ENCODE measurements at places on chromosomes 2 and 18.

GRCh38 chr2:64930258-64930671 lies 58.9 kb upstream of the SLC1A4 start:
- DNase-seq = no peak

GRCh38 chr2:229154381-229154780 lies 116.7 kb downstream of the PID1 start:
- DNase-seq = no peak

- DNase-seq = no peak
Measured at GRCh38 chr2:183898641-183899040, 699.7 kb upstream of the ZNF804A start.

DNA sequence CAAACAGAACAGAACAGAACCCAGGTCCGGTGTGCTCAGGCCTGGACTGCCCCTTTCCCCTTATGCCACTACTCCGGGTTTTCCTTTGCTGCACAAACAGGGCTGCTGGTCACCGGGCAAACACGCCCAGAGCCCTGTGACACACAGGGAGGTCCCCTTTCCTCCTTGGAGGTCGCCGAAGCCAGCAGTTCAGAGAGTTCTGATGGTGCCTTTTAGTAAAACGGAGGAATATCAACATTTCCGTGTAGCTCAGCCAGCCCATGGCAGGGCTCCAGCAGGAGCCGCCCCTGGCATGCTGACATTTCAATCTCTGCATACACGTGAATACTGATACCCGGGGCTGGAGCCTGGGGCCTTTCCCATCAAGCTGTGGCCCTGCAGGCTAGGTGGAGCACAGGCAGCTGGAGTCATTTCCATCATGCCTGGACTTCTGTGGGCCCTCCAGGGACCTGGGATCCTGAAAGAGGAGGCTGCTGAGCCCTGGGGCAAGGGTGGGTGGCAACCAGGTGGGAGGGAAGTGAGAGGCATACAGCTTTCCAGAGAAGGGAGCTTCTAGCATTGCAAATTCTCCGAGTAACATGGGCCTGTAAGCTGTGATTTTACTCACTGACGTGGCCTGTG lies 91.4 kb upstream of the PXDN start:
- no peak for DNase-seq

DNA sequence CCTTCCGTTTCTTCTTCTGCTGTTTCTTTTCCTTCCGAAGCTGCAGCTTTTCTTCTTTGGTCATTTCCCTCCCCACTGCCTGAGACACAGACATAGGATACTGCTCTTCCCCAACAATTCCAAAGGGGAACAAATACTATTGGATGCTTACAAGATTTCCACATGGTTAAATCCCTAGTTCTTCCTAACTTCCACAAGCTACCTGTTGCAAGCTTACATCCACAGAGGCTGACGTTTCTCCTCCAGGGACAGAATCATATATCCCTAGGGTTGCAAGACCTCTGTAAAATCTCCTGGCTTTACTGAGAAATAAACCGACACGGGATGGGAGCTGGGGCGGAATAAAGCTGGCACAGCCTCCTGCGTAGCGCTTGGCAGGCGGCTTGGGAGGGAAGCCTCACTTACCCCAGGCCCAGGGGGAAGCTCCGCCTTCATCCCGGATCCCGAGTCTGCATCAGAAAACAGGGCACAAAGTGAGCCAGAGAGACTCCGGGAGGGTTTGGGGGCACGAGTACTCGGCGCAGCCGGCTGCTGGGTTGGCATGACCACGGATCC lies 590 bp downstream of the EIF2B4 start:
- peak; percentile 28 for DNase-seq

DNA sequence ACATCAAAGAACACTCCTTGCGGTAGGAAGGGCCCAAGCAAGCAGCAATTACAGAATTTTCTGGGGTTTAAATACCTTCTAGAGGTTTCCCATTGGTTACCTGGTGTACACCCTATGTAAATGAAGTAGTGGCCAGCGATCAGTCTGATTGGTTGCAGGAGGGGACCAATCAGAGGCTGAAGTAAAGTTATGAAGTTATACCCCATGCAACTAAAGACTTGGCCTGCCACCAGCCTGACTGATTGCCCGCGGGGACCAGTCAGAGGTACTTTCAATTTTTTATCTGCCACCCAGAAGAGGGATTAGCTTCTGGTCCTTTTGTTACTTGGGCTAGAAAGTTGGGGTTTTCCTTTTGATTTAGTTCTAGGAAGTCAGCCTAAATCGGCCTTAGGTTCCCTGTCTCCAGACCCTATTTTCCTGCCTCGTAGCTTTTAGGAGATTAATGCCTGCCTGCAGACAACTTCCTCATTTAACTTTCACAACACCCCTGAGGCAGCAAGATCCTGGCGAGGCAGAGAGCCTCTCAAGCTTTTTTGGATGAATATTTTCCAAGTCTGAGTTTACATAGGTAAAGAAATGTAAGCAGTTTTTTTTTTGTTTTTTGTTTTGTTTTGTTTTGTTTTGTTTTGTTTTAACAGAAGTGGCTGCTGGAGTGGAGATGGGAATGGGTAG lies 1.5 kb upstream of the DGUOK start:
- no peak for DNase-seq

GRCh38 chr2:67258831-67259230 lies 138.3 kb upstream of the ETAA1 start:
- no peak for DNase-seq

- DNase-seq = no peak
Measured at GRCh38 chr18:43805646-43806194, 528.4 kb upstream of the SYT4 start.

- no peak for DNase-seq
Measured at GRCh38 chr2:180571559-180571958, 408.8 kb upstream of the UBE2E3 start.

DNA sequence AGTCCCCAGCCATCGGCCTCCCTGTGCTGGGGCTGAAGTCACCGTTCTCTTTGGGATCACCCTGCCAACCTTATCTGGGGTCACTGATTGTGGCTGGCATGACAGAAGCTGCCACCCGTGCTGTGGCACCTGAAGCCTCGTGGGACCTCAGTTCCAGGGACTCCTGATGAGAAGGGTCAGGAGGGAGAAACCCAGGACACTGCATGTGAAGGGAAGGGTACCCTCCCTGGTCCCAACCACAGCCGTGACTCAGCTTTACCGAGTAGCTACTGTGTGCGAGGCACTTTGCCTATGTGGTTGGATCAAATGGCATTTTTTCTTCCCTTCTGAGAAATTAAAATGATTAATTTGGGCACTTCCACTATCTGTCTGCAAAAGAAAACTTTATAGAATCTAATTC lies 64.4 kb downstream of the SP110 start:
- no peak for DNase-seq

- DNase-seq = no peak
Measured at GRCh38 chr2:240644171-240644651, 18.9 kb downstream of the GPR35 start.

DNA sequence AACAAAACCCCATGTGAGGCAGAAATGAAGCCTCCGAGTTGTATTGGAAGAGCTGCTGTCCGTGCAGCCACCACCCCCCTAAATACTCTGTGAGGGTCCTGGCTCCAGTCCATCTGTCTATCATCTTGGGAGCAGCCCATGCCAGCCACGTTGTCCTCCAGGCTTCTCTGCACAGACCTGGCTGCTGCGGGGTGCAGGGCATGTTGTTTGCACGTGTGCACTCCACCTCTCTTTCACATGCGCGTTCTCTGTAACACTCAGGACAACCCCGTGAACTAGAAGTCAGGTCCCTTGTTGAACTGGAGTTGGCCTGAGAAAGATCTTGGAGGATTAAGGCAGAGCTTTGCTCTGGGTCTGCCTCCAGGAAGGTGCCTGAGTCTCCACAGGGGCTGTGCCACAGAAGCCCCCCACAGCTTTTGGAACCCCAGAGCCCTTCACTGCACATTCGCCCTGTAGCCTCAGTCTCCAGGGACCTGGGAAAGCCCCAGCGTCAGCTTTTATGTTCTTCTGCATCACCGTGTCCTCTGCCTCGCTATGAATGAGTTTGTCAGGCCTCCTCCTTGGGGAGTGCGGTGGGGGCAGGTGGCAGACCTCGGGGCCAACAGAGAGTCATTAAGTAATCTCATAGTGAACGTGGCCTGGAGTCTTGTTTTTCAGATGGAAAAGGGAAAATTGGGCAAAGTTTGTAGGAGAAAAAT lies 16.6 kb downstream of the RTP5 start:
- DNase-seq = no peak

DNA sequence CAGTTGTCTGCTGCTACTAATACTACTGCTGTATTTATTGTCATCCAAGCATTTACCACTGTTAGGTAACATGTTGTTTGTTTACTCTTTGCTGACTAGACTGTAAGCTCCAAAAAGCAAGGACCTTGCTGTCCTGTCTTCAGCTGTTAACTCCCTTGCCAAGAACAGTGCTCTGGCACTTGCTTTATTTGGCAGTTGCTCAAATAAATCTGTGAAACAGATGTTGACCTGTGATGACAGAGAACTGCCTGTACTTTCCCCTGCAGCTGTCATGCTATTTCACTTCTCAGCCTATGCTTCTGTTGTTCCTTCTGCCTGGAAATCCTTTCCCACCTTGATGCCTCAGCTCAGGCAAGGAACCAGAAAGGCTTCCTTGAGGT lies 181.2 kb downstream of the ATAD2B start:
- peak; percentile 77 for DNase-seq

GRCh38 chr2:113770929-113771328 lies 14.5 kb upstream of the SLC35F5 start:
- no peak for DNase-seq

DNA sequence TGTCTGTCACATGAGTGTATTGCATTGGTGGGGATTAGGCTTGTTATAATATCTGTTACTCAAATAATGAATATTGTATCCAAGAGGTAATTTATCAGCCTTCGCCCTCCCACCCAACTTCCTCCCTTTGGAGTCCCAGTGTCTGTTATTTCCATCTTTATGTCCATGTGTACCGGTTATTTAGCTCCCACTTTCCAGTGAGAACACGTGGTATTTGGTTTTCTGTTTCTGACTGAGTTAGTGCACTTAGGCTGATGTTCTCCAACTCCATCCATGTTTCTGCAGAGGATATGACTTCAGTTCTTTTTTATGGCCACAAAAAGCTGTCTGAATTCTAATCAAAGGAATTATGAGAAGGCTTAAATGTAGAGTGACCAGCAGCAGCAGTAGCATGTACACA lies 104.0 kb upstream of the ARHGAP28 start:
- no peak for DNase-seq

DNA sequence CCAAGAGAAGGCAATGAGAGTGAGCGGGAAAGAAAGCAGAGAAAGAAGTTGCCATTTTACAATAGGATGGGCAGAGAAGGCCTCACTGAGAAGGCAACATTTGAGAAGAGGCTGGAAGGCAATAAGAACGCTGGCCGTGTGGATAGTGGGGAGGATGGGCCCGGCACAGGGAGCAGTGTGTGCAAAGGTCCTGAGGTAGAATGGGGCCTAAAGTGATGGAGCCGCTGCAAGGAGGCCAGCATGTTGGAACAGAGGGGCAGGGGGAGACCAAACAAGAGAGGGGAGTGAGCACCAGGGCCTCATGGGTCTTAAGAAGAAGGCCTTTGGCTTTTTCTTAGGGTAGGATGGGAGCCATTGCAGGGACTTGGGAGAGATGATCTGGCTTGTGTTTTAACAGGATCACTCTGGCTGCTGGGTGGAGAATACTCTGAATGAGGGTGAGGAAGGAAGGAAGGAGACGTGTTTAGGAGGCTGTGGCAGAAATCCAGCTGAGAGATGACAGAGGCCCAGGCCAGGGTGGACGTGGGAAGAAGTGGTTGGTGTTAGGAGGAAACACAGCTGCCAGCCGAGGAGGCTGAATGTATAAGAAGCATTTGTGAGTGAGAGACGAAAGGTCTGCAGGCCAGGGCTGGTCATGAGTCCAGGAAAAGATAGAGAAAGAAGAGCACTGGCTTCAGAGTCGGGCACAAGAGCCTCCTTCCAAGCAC lies 159.8 kb downstream of the KLHL29 start:
- DNase-seq = no peak

GRCh38 chr2:222604749-222605515 lies 51.0 kb downstream of the FARSB start:
- DNase-seq = no peak

- no peak for DNase-seq
Measured at GRCh38 chr18:74496508-74497323, 553 bp downstream of the CNDP2 start.

DNA sequence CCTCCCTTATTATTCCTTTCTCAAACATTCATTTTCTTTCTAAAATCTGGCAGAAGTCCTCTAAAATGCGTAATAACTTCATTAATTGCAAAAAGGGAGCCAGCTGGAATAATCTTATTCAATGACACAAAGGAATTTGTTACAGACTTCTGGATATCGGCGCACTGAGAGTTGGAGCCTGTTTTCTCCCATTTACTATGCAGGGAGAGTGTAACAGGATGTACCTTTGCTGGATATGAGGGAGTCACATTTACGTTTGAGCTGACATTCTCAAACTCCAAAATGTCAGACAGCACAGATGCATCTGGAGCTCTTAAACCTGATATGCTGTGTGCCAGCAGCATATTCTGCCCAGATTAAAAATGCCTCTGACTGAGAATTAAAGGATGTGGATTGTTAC lies 275.3 kb downstream of the TMX3 start:
- no peak for DNase-seq

DNA sequence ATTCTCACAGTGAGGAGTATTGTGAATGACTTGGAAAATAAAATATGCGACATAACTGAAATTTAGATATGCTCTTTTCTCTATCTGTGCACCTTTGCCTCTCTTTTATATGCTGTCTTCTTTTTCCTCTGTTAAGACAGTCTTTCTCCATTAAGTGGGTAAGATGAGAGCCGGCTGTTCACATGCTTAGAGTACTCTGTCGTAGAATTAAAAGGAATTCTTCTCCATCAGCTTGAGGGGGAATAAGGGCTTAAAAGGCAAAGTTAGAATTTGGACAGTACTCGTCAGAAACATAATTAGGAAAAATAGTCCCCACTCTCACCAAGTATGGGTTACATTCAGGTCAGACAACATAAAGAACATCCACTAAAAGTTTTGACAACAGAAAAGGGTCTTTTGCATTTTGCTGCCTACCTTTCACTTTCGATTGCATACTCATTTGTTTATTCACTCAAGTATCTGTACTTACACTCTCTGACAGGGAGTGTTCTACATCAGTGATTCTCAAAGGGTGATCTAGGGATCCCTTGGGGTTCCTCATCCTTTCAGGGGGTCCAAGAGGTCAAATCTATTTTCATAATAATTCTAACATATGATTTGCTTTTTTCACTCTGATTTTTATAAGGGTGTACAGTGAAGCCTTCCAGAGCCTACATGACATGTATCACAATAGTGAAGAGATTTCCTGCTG lies 48.0 kb downstream of the ARHGAP15 start:
- no peak for DNase-seq

DNA sequence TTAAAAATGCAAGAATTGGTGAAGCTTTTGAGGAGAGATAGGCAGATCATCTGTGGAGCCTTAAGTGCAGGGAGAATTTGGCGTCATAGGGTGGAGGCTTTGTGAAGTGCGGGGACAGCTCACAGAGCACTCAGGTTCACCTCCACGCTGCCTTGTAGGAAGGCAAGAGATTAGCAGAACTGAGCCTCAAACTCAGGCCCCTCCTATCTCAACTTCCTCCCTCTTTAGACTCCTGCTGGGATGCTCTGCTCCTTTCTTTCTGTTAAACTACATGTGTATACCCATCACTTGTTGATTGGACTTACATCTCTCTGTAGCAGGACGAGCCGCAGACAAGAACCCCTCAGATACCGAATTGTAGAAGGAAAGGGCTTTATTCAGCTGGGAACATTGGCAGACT lies 422.2 kb downstream of the SETBP1 start:
- no peak for DNase-seq

Measured in NCI-H446 treated with DMSO at 0.1 percent for 48 hours (cell line).